ENCODE measurements at places on chromosomes 12 and 14. TPM values are rescaled to one million over a fixed set of nuclear protein-coding genes. Genes with fewer than 3 reads are reported as not detected.

DNA sequence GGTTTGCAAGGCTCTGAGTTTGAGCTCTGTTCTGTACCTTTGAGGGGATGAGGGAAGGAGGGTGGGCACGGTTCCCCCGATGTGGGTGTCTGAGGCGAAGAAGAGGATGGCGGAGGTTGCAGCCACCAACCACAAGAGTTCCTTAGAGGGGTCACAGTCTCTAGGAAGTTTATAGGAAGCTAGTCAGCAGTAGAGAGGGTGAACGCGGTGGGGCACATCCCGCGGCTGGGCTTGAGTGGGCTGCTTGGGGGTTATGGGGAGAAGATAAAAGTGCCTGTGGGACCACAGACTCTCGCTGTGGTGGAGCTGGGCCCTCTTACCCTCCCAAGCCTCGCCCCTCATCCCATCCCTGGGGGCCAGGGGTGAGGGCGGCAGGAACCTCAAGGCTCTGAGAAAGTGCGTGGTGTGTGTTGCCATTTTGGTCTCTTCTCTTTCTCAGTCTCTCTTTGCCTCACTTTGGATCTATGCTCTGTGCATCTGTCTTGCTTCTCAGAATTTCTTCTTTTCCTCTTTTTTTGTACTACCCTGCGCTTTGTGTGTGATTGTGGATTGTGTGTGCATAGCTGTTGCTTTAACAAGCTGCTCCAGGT, 2.7 kb downstream of the CD4 start:
- no peak for DNase-seq

GRCh38 chr12:22481547-22482104, 62.7 kb downstream of the C2CD5 start:
- no peak for DNase-seq

DNA sequence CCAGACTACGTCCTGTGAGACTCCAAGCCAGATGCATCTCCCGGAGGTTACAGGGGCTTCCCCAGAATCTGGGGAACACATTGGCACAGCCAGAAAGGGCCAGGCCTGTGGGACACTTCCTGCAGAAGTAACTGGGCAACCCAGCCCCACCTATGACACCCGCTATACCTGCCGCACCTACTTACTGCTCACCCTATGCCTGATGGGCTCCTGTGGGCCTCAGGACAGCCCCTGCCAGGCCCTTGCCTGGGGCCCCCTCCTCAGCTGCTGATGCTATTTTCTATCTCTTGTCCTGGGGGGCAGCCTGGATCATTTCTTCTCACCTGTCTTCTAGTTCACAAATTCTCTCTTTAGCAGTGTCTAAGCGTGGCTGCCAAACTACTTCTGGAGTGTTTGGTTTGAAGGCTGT, 28.7 kb downstream of the JAG2 start:
- DNase-seq = no peak

GRCh38 chr12:40054555-40055227, 51.2 kb downstream of the SLC2A13 start:
- DNase-seq = peak; percentile 80

- no peak for DNase-seq
Observed at GRCh38 chr12:124442281-124442680, 125.1 kb downstream of the NCOR2 start.

KCNK10 gene
- not detected for total RNA-seq
